ENCODE measurements at places on chromosomes 12 and 14.

DNA sequence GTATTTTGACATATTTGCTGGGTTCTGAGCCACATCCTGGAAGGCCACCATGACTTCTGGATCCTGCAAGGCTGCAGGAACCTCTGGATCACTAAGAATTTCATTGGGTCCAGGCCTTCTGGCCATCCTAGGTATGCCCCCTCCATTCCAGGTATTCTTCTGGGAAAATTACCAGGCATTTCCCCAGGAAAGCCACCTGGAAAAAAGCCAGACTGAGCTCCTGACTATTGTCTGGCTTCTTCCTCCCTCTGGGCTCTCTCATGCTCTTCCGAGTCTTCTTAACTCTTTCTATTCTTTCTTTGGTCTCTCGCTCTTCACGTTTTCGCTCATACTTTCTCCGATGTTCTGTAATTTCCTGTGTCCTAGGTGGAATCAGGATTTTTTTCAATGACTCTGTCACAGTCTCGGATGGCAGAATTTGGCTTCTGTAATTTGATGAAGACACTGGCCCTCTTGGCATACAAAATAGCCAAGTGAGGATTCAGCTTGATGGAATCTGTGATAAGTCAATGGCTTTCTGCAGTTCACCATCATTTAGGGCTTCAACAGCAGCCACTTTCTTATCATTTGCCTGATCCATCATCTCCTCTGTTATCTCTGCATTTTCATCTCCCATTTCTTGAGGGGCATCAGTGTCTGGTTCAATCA, 42.6 kb downstream of the ATP23 start:
- DNase-seq: no peak

- DNase-seq: no peak
Measured at GRCh38 chr14:75514673-75515628, 7.3 kb upstream of the BATF start.

DNA sequence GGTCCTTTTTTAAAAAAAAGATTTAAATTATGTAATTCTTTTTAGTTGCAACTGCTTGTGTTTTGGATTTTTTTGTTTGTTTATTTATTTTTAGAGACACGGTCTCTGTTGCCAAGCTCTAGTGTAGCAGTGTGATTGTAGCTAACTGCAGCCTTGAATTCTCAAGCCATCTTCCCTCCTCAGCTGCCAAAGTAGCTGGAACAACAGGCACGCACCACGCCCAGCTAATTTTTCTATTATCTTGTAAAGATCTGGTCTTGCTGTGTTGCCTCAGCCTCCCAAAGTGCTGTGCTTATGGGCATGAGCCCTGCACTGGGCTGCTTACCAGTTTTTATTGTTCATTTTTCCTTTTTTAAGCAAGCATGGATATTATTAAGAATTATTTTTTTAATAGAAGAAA, 10.6 kb upstream of the ART4 start:
- DNase-seq: no peak

GRCh38 chr14:24262821-24263733, at the start of gene TGM1:
Gene TGM1, minus strand, starts transcription at chr14:24263177. Its CDS starts 825 bp downstream, at chr14:24262352.
- DNase-seq: no peak

GRCh38 chr14:50533806-50534205, 1.4 kb upstream of the MAP4K5 start:
- DNase-seq: no peak

DNA sequence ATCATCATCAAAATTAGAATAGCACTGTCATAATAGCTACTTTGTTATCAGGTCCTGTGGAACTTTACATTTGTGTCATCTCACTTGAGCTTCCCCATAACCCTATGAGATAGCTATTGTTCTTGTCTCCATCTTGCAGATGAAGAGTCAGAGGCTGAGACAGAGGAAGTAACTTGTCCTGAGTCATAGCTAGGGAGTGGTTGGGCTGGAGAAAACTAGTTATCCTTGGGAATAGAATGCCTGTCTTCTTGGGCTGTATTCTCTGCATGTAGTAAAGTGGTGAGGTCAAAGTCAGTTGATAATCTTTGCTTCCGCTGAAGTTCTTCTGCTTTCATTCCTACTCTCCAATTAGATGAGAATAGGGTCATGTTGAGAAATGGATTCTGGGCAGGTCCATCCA, 117.0 kb downstream of the SMOC1 start:
- no peak for DNase-seq

- DNase-seq: no peak
Measured at GRCh38 chr14:90577661-90578282, 180.9 kb downstream of the CALM1 start.

DNA sequence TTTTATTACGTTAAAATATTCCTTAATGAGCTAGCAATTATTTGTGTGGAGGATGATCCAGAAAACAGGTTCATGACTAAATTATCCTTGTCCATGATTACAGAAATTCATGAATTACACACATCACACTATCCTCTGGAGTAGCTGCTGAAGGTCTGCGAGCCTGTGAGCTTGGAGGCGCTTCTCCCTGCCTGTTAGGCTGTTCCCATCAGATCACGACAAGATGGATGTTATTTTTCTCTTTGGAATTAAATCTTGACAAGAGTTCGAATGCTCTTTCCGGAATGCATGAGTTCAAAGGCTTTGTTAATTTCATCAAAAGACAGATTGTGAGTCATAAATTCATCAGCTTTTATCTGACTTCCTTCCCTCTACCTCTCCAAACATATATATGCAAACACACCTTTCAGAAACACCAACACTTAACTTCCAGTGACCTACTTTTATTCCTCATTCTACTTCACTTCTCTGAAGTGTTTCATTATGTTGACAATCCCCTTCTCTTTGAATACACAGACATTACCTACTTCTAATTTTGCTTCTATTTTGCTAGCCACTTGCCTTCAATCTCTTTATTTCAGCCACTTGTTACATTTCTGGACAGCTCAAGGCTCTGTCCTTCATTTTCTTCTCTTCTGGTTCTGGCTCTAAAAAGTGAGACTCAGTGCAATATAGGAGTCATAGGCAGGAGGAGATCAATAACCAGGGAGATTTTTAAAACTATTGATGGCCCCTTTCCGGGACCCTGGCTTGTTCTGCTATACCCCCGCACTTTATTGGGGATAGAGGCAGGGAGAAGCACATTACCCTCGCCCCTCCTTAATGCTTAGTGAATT, 274.6 kb downstream of the BTG1 start:
- no peak for DNase-seq

DNA sequence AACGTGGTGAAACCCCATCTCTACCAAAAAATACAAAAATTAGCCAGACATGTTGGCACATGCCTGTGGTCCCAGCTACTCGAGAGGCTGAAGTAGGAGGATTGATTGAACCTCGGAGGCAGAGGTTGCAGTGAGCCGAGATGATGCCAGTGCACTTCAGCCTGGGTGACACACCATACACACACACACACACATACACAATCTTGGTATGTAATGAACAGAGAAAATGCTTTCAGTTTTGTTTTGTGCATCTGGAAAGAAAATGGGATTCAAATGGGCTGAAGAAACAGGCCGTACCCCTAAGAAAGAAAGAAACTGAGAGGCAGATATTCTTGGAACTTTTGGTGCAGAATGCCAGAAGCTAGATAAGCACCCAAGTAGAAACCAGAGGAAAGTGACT, 107.2 kb downstream of the PDE3A start:
- no peak for DNase-seq

DNA sequence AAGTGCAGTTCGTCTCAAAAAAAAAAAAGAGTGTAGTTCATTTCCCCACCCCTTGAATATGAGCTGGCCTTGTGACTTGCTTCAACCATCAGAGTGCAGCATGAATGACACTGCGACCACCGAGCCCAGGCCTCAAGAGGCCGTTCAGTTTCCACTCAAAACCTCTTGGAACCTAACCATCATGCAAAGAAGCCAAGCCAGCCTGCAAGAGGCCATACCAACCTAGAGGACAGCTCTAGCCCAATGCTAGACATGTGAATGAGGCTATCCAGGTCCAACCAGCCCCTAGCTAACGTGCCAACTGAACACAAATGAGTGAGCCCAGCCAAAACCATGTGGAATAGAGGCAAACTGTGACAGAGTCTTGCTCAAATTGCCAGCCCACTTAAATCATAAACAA, 29.7 kb downstream of the R3HDM2 start:
- no peak for DNase-seq

DNA sequence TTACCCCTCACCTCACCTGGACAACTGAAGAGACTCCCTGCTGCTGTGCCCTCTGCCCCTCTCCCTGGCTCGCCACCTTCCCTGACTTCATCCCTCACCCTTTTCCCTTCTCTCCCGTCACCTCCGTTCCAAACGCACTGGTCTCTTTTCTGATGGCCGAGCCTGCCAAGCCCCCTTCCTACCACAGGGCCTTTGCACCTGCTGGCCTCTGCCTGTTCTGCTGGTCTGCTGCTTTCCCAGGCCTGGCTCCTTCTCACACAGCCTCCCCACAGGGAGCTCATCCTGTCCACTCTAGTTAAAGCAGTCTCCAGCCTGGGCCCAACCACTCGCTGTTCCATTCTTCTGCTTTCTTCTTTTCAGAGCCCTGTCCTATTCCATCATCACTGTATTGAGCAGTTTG, 34.6 kb downstream of the RBM19 start:
- no peak for DNase-seq

DNA sequence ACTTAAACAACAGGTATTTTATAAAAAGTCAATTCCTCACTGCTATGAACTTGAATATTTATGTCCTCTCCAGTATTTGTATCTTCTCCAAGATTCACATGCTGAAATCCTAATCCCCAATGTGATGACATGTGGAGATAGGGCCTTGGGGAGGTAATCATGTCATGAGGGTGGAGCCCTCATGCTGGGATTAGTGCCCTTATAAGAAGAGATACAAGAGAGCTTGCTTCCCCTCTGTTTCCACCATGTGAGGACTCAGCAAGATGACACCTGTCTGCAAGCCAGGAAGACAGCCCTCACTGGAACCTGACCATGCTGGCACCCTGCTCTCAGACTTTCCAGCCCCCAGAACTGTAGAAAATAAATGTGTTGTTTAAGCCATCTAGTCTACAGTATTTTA, 36.2 kb downstream of the OSBPL8 start:
- no peak for DNase-seq

DNA sequence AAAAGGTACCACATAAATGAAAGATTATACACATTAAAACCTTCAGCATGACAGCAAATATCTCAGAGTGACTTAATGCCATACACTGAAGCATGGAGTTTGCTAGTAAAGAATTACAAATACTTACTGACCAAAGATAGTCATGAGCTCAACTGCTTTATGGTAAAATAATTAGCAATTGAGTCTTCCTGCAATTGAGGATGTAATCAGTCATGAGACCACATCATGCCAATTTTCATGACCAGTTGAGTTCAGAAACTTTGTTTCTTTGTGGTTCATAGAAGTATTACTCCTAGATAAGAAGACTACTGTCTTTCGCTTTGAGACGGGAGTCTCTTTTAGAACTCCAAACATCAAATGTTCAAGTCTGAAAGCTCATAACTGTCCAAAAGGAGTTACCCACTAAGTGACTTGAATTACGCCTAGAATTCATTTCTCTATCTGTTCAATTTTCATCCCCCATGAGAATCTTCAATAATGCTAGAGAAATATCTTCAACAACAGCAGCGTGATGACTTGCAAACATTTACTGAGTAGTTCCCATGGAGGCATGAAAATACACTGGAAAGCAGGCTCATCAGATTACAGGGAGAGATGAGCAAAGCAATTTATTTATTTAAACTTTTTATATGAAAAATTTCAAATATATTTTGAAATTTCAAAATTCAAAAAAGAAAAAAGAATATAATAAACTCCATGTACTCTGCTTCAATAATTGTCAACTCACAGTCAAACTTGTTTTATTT, 120.0 kb downstream of the BTG1 start:
- no peak for DNase-seq

GRCh38 chr12:89568484-89568883, 42.6 kb upstream of the POC1B start:
- no peak for DNase-seq

DNA sequence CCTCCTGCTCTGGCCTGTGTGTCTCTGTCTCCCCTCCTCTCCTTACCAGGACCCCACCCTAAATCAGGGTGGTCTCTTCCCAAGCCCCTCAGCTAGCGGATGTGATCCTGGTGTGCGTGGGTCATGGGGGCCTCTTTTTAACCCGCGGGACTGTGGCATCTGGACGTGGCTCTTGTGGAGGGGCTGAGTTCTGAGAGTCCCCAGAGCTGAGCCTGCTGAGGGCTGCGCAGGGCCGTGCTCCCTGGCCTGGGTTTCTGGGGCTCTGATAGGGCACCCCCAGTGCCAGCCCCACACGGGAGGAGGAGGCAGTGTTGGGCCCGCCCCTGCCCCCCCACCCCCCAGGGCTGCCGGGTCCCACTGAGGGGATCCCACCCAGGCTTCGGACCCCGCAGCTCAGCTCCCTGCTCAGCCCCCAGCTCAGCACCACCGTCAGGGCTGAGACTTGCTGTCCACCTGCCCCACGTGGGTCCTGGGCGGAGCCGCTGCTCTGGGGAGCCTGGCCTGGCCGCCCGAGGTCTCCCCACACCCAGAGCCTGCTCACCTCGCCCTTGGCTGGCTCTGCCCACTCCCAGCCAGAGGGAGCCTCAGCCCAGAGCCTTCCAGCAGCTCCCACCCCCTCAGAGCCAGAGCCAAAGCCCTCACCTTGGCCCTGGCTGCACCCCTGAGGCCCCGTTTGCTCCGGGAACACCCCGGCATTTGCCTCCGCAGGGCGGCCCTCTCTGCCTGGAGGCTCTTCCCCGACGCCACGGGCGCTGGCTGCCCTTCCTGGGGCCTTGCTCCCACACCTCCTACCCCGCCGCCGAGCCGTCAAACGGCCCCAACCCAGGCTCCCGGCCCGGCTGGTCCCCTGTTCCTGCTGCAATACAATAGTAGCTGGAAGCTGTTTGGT, 31.5 kb downstream of the NOC4L start:
- no peak for DNase-seq

- DNase-seq: no peak
Measured at GRCh38 chr12:88764781-88765480, 184.7 kb upstream of the KITLG start.

DNA sequence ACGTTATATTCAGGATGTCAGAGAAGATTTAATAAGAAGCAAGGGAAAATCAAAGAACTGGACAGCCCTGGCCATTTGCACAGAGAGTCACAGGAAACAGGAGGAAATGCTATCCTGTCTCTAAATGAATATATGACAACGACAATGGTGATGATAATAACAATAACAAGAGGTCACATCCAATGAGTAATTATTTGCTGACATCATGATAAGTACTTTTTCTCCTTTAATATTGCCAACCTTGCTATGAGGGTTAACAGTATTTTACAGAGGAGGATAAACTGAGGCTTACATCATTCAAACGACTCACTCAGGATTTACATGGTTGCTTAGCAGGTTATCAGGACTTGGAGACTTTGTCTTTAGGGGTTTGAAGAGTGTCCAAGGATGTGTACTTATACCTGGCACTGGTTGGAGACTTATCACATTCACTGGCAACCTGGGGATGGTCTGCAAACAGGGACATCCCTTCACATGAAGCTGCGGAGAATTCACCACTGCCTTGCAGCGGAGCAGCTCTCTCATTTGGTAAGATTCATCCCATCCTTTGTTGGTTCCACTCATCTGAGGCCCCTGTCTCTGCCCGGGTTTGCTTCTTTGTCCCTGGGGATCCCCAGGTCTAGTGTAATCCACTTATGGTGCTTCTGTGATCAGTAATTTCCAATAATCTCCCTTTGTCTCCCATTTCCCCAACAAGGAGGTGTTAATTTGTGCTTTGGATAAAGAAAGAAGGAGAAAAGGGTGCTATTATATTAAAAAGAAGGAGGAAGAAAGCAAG, 637.8 kb downstream of the BCL11B start:
- DNase-seq: no peak

- no peak for DNase-seq
Measured at GRCh38 chr12:65609359-65609771, 214.9 kb upstream of the HMGA2 start.

- DNase-seq: no peak
Measured at GRCh38 chr12:63985456-63985855, 141.0 kb downstream of the SRGAP1 start.

GRCh38 chr12:52243856-52244614, 11.0 kb downstream of the KRT7 start:
- DNase-seq: peak; percentile 60
